ENCODE measurements at places on chromosomes 5 and 9. TPM values are rescaled to one million over a fixed set of nuclear protein-coding genes. Genes with fewer than 3 reads are reported as not detected.

- peaks cover 4% of the 10 kb centered on the region for H3K27me3 ChIP-seq
- no peaks in the 10 kb centered on the region for H3K4me1 ChIP-seq
- no peak overlapping the region for H3K27ac ChIP-seq
- no peak for DNase-seq
- no peak overlapping the region for H3K4me3 ChIP-seq
These were observed 463.8 kb downstream of the TLE1 start for GRCh38 chr9:81225596-81225995.

PTPA gene
- 172 TPM for total RNA-seq

DNA sequence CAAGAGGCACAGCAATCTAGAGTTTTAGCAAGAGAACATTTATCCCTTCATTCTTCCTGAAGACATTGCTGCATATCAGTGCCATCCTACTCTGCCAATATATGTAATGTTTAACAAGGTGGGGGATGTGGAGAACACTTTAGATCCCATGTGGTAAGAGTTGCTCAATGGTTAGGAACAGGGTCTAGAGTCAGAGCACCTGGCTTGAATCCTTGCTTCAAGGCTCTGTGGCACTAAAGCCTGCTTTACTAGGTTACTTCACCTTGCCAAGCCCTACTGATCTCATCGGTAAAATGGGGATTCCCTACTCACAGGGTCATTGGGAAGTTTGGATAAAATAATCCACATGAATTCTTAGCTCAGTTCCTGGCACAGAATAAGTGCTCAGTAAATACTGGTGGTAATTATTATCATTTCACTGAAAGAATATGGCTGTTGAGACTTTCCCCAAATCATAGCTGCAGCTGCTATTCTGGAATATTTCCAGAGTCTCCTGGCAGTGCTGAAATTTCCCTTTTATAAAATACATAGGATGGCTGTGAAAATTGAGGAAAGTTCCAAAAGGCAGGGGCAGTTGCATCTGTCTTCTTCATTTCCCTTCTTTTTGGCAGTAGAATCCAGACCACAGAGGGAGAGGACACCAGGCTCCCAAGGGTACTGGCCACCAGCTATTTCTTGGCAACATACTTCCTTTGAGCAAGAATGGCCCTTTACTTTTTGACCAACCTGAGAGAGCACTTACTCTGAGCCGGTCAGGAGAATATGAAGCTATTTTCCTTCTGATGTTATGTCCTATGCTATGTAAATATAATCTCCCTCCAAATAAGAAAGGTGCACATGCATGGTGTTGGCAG lies 142.8 kb downstream of the PALM2AKAP2 start:
- H3K4me3 ChIP-seq, result no peak overlapping the region
- peaks cover 13% of the 10 kb centered on the region for H3K4me1 ChIP-seq
- peaks cover under 1% of the 10 kb centered on the region for H3K27me3 ChIP-seq
- no peak for DNase-seq
- peaks cover 8% of the 10 kb centered on the region for H3K36me3 ChIP-seq

GRCh38 chr5:64213011-64213410 lies 47.4 kb downstream of the RNF180 start:
- no peaks in the 10 kb centered on the region for H3K27me3 ChIP-seq
- no peak overlapping the region for H3K4me3 ChIP-seq
- no peaks in the 10 kb centered on the region for H3K36me3 ChIP-seq
- DNase-seq, result no peak
- H3K27ac ChIP-seq, result no peak overlapping the region

DNA sequence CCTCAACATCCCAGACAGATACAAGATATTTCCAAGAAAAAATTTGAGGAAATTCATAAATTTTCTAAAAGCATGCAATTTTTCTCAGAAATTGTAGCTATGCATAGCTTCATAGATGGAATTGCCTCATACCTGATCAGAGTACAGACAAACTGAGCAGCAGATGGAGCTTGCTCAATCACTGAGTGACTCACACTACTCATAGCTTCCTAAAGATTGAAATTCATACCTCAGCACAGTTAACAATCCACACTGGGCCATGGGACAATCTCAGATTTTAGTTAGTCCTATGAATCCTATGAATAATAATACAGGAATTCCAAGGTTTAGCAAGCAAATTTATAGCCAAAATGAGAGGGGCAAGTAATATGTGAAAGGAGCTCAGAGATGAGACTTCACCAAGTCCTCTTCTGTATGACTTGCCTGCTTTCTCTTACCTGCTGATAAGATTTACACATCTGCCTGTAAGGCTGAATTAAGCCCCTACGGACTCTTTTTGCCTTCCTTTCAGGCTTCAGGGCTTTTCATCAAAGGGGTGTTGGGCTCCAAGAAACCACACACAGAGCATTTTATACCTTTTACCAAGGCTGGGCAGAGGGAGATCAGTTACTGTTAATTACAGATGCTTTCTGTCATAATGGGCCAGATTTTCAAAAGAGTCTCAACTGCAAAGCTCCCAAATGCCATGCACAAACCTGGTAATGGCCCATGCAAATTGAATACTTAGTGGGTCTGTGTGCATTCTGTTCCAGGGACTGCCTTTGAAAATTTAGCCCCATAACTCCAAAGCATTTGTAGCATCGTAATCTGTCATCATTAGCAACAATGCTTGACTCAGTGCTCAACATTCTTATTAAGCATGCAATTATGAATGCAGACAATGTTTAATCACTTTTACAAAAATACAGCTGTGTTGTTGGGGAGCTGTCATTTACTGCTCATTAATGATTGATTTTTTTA lies 439.3 kb downstream of the DTWD2 start:
- no peaks in the 10 kb centered on the region for H3K36me3 ChIP-seq
- no peak overlapping the region for H3K27ac ChIP-seq
- H3K27me3 ChIP-seq, result no peaks in the 10 kb centered on the region
- peak; percentile 10 for DNase-seq

DNA sequence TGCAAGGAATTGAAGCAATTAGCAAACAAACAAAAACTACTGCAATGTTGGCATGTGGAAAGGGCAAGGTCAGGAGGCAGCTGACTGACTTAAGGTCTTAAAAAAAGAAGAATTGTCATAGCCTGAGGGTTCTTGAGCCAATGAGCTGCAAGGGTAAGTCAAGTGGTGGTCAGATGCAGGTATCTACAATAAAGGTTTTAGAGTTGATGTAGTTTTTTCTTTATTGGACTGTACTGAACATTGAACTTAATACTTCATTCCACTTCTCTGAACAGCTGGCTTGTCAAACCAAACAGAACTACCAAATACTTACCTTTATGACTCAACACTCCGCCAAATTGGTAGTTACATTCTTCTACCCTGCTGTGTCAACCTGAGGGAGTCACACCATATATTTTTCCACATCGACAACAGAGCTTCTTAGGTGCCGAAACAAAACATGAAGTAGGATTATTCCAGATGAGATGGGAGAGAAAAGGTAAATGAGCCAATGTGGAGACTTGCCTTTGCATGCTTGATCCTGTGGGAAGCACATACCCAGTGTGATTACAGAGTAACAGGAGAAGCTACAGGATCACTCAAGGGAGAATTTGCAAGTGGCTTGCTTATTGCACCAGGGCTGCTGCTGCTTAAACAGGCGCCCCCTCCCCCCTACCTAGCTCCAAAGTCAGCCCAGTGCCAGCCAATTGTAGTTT lies 35.3 kb downstream of the EQTN start:
- H3K27ac ChIP-seq, result no peak overlapping the region
- no peaks in the 10 kb centered on the region for H3K36me3 ChIP-seq
- H3K27me3 ChIP-seq, result peaks cover 4% of the 10 kb centered on the region
- no peak overlapping the region for H3K4me3 ChIP-seq

GRCh38 chr5:10645146-10645545 lies 81.3 kb downstream of the ANKRD33B start:
- no peak overlapping the region for H3K4me3 ChIP-seq
- peaks cover 2% of the 10 kb centered on the region for H3K27me3 ChIP-seq
- no peak for DNase-seq

DNA sequence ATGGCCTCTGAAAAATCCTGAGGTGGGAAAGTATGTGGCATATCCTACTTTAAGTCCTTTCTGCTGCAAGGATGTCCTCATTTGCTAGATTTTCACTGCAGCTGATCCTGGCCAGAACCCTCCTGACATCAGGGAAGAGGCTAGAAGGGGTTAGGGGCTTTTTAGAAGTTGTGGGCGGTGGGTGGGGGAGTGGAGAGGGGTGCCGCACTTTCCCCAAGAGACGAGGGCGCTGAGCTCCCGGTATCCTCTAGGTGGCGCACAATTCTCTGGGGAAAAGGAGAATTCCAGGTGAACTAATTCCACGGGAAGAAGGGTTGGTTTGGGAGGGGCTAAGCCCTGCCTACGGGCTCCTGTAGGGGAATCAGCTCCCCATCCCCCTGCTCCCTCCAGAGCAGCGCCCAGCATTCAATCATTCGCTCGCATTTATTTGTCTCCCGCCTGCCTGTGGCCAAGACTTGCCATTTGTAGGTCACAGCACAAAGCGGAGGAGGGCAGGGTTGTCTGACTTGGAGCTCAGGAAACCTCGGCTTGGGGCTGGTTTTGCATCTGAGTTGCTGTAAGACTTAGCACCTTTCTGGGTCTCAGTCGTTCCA lies 42.9 kb upstream of the HAND1 start:
- no peak overlapping the region for H3K4me3 ChIP-seq
- peaks cover 26% of the 10 kb centered on the region for H3K4me1 ChIP-seq
- H3K27ac ChIP-seq, result no peak overlapping the region
- H3K27me3 ChIP-seq, result peaks cover 31% of the 10 kb centered on the region
- H3K36me3 ChIP-seq, result no peaks in the 10 kb centered on the region

DNA sequence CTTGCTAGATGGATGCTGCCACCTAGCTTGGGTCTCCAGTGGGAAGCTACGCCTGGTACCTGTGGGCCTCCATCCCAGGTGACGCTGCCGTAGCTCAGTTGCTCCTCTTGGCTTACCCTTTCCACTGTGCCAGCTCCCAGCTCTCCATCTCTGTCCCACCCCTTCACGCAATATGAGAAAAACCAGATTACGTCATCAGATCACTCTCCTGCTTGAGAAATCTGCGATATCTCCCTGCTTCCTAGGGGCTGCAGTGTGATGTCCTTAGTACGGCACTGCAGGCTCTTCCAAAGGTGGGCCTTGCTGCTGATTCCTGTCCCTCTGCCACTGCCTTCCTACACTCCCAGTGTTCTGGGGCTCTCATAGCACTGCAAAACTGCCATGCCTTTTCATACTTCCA lies 28.9 kb downstream of the NSG2 start:
- no peaks in the 10 kb centered on the region for H3K36me3 ChIP-seq
- DNase-seq, result no peak
- H3K27ac ChIP-seq, result no peak overlapping the region
- H3K4me3 ChIP-seq, result no peak overlapping the region
- H3K4me1 ChIP-seq, result no peaks in the 10 kb centered on the region

PCDHGA10 gene
- 1.3 TPM for total RNA-seq

Data from HFFc6 (cell line).